Heart right ventricle (tissue), 16 donors: ENCODE measurements at places on chromosomes 3 and 15.

GRCh38 chr3:71392251-71392650 is 191.3 kb downstream of the FOXP1 start:
- H3K4me1 ChIP-seq: peaks cover 7% of the 10 kb centered on the region
- no peaks in the 10 kb centered on the region for H3K27me3 ChIP-seq
- no peak overlapping the region for H3K4me3 ChIP-seq
- no peak for DNase-seq

DNA sequence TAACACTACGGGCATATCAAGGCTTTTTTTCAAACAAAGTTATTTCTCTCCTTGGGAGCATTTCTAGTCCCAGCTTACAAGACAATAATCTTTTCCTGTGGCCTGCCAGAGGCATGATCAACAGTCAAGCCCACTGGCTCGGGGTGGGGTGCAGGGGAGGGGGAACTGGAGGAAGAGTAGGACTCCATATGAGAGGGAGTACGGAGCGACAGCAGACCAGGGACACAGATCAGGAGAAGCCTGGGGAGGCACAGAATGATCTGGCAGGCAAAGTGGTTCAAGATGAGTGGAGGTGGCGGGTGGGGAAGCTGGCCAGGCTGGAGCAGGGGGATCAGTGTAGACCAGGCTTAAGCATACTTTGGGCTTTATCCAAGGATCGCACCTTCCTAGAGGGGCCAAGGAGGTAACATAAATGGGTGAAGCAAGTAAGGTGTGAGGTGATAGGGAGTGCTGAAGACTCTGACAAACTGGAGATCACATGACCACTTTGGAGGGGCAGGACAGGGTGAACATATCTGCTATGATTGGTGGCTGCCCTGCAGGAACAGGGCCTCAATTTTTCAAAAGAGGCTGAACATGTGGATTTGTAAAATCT is 37.4 kb downstream of the KLF15 start:
- no peaks in the 10 kb centered on the region for H3K27me3 ChIP-seq
- no peak overlapping the region for H3K27ac ChIP-seq
- H3K36me3 ChIP-seq: no peaks in the 10 kb centered on the region
- no peaks in the 10 kb centered on the region for H3K4me1 ChIP-seq

DNA sequence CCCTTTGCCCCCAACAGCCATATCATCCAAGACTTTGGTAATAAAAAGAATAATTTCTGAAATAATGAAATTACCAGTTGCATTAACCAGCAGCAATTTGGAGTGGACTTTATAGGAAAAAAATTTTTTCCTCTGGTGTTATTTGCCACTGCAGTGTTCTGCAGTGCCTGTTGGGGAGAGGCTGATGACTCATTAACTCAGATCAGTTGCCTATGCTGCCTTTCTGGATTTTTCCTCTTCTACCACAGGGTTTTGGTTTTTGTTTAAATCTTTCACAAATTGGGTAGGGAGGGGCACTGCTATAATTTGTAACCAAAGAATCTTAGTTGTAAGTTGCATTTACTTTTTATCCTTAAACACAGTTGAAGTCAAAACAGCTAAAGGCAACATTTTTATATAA is 22.7 kb downstream of the ATP6V1A start:
- no peak overlapping the region for H3K27ac ChIP-seq
- H3K4me1 ChIP-seq: no peaks in the 10 kb centered on the region
- H3K27me3 ChIP-seq: no peaks in the 10 kb centered on the region
- DNase-seq: no peak

- no peak for DNase-seq
- H3K4me3 ChIP-seq: no peak overlapping the region
- H3K36me3 ChIP-seq: no peaks in the 10 kb centered on the region
- peaks cover 29% of the 10 kb centered on the region for H3K4me1 ChIP-seq
- H3K27ac ChIP-seq: no peak overlapping the region
These were observed 2.5 kb upstream of the INAFM2 start for GRCh38 chr15:40320931-40321371.

- H3K27me3 ChIP-seq: no peaks in the 10 kb centered on the region
- DNase-seq: no peak
- no peak overlapping the region for H3K4me3 ChIP-seq
- H3K36me3 ChIP-seq: no peaks in the 10 kb centered on the region
These were observed 195.5 kb upstream of the TMC3 start for GRCh38 chr15:81569286-81570080.

GRCh38 chr3:89697321-89697916 is 590.0 kb downstream of the EPHA3 start:
- DNase-seq: no peak
- H3K4me3 ChIP-seq: no peak overlapping the region
- H3K27me3 ChIP-seq: no peaks in the 10 kb centered on the region
- no peaks in the 10 kb centered on the region for H3K36me3 ChIP-seq

- H3K4me3 ChIP-seq: no peak overlapping the region
- no peaks in the 10 kb centered on the region for H3K27me3 ChIP-seq
- H3K4me1 ChIP-seq: no peaks in the 10 kb centered on the region
- no peak for DNase-seq
These were observed 71.7 kb downstream of the FGF12 start for GRCh38 chr3:192655628-192656027.

DNA sequence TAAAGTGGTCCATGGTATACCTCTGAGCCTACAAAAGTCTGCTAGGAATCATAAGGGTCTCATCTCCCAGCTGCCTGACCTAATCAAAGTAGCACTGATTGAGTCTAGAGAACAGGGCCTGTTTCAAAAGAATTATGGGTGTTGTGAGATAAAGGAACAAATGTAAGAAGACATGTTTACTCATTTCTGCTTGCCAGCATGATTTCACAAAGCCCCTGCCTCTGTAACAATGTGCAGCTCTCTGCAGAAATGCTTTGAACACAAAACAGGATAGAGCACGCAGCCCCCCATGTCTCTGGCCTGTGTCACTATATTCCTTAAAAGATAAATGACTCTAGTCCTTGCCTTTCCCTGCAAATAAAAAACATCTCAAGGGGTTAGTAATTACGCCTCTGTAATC is 94.7 kb upstream of the IGSF10 start:
- H3K27me3 ChIP-seq: no peaks in the 10 kb centered on the region
- no peaks in the 10 kb centered on the region for H3K4me1 ChIP-seq
- H3K27ac ChIP-seq: no peak overlapping the region
- no peak for DNase-seq
- no peaks in the 10 kb centered on the region for H3K36me3 ChIP-seq

- H3K27me3 ChIP-seq: no peaks in the 10 kb centered on the region
- no peaks in the 10 kb centered on the region for H3K36me3 ChIP-seq
- H3K4me1 ChIP-seq: no peaks in the 10 kb centered on the region
- no peak overlapping the region for H3K4me3 ChIP-seq
These were observed 68.4 kb downstream of the TAMM41 start for GRCh38 chr3:11778248-11778647.

DNA sequence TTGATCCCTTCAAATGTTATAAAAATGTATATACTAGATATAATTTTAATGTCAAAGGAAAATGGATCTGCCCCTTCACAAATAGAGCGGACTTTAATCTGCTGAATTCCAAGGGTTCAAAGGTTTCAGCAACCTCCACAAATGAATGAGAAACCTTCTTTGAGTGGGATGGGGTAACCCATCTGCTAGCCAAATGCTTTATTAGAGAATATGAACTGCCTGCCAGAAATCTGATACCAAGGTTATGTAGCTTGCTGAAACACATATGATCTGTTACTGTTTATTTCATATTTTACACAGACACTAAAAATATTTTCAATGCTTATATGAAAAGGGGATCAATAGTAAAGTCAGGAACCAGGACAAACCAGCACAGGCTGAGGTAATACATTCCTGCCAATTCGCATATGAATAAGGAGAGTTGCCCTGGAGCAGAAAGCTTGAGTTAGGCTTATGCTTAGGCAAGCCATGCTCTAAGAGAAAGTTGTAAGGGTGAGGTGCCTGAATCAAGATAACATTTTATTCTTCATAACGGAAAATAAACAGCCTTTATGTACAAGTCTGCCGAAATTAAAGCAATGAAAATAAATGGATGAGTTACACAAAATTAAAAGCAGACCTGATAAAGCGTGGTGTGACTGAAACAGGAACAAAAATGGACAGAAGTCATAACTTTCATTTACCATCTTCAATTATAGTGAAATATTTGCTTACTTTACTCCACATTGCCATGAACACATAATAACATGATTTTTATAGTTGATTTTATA is 26.5 kb downstream of the PLOD2 start:
- no peaks in the 10 kb centered on the region for H3K36me3 ChIP-seq
- no peaks in the 10 kb centered on the region for H3K27me3 ChIP-seq
- H3K4me1 ChIP-seq: peaks cover 39% of the 10 kb centered on the region

DNA sequence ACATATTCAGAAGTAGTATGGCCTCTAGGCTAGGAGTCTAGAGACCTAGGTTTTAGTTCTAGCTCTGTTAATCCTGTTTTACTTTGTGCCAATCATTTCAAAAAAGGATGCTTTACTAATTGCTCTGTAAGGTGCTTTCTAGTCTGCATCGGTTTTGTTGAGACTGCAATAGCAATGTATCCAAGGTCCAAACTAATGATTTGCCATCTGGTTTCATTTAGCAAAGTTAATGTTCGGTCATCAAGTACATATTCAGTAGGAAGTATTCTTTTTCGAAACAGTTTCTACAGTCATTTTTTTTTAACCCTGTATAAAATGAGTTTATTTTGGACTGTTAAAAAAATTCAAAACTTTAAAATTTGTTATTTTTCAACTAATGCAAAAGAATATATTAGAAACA is 2.0 kb upstream of the GALK2 start:
- H3K4me1 ChIP-seq: no peaks in the 10 kb centered on the region
- H3K27me3 ChIP-seq: no peaks in the 10 kb centered on the region
- H3K27ac ChIP-seq: no peak overlapping the region
- no peak for DNase-seq
- H3K36me3 ChIP-seq: no peaks in the 10 kb centered on the region

DNA sequence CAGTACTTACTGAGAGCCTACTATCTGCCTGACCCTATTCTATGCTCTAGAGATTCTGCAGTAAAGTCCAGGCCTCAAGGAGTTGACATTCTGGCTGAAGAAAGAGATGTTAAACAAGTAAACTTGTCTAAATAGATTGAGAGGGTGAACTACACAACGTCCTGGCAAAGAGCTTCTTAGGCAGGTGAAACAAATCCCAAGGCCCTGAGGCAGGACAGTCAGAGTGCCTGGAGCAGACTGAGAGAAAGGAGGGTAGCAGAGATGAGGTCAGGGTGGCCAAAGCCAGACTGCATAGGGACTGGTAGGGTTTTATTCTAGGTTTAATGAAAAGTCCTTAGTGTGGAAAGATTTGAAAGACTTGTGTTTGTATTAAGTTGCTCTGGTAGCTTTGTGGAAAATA is 84.5 kb upstream of the ATP11B start:
- H3K4me3 ChIP-seq: no peak overlapping the region
- H3K4me1 ChIP-seq: no peaks in the 10 kb centered on the region
- no peaks in the 10 kb centered on the region for H3K36me3 ChIP-seq
- no peak for DNase-seq
- no peaks in the 10 kb centered on the region for H3K27me3 ChIP-seq

DNA sequence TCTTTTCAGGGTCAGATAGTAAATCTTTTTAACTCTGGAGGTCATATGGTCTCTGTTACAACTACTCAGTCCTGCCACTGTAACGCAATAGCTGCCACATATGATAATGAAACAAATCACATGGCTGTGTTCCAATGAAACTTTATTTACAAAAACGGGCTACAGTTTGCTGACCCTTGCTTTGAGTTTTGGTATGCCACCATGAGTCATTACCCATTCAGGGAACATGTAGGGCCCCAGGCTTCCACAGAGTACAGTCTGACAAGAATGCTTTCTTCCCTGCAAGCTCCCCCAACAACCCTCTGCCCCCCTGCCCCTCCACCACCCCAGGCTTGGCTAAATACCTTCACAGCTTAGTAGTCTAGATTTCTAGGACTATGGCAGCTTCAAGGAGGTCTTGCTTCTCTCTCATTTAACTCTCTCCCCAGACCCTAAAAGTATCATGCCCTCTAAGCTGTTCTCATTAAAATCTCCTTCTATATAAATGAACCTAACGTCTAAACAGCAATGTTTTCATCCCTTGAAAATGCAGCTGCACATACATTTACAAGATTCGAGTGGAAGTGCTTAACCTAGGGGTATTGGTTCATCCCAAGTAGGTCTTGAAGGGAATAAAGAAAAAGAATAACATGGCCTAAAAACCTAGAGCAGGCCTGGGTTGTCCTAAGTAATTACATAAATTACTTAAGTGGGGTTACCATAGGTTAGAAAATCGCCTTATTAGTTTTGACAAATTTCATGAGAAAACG is 117.8 kb upstream of the PRICKLE2 start:
- no peak overlapping the region for H3K4me3 ChIP-seq
- H3K36me3 ChIP-seq: no peaks in the 10 kb centered on the region
- DNase-seq: no peak
- peaks cover 8% of the 10 kb centered on the region for H3K4me1 ChIP-seq
- no peak overlapping the region for H3K27ac ChIP-seq

- DNase-seq: no peak
- H3K36me3 ChIP-seq: no peaks in the 10 kb centered on the region
- no peaks in the 10 kb centered on the region for H3K27me3 ChIP-seq
- H3K4me3 ChIP-seq: no peak overlapping the region
These were observed 107.5 kb upstream of the GALNT15 start for GRCh38 chr3:16066975-16067374.

- DNase-seq: no peak
- H3K4me3 ChIP-seq: no peak overlapping the region
- no peak overlapping the region for H3K27ac ChIP-seq
- H3K4me1 ChIP-seq: peaks cover 5% of the 10 kb centered on the region
These were observed 99.5 kb upstream of the KCNMB2 start for GRCh38 chr3:178436773-178437172.

DNA sequence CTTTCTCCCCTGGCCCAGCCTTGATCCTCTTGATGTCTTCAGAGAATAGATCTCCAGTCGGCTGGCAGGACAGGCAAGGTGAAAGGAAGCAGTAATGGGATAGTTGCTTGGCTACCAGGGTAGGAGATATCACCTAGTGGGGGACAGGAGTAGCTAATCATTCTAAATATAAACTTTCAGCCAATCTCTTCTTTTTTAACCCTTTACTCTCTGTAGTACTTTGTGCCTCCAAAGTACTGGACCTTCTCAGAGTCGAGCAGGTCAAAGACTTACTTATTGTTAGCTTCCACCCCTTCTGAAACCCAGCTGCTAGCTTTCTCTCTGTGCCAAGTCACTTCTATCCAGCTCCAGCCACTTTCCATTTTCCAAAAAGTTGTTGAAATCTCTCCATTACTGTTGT is 43.4 kb upstream of the FILIP1L start:
- H3K4me3 ChIP-seq: no peak overlapping the region
- H3K27ac ChIP-seq: no peak overlapping the region
- peaks cover 26% of the 10 kb centered on the region for H3K4me1 ChIP-seq
- no peaks in the 10 kb centered on the region for H3K36me3 ChIP-seq

GRCh38 chr3:110157221-110157620 is 819.9 kb upstream of the DPPA4 start:
- no peaks in the 10 kb centered on the region for H3K27me3 ChIP-seq
- no peaks in the 10 kb centered on the region for H3K4me1 ChIP-seq
- no peak for DNase-seq
- H3K27ac ChIP-seq: no peak overlapping the region
- no peaks in the 10 kb centered on the region for H3K36me3 ChIP-seq
- no peak overlapping the region for H3K4me3 ChIP-seq
